Pancreas (tissue), 10 donors: ENCODE measurements at places on chromosomes 1 and 21. TPM values are rescaled to one million over a fixed set of nuclear protein-coding genes. Genes with fewer than 3 reads are reported as not detected.

ABL2 gene
- total RNA-seq = 8.0 TPM

- no peak for DNase-seq
Measured at GRCh38 chr1:168408884-168409283, 128.2 kb downstream of the TBX19 start.

DNA sequence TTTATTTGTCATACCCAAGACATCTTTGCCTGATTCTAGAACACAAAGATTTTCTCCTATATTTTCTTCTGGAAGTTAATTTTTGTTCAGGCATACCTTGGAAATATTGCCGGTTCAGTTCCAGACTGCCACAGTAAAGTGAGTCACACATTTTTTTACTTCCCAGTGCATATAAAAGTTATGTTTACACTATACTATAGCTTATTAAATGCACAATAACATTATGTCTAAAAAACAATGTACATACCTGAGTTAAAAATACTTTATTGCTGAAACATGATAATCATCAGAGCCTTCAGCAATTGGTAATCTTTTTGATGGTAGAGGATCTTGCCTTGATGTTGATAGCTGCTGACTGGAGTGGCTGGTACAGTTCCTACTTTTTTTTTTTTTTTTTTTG is 10.0 kb downstream of the SMCP start:
- no peak for DNase-seq

GRCh38 chr1:10768552-10768951 is 27.9 kb downstream of the CASZ1 start:
- DNase-seq = no peak

- no peak for DNase-seq
Measured at GRCh38 chr1:45622524-45623394, 1.1 kb downstream of the CCDC17 start.

GRCh38 chr1:11339346-11340232 is 66.6 kb downstream of the UBIAD1 start:
- peak; percentile 23 for DNase-seq

DNA sequence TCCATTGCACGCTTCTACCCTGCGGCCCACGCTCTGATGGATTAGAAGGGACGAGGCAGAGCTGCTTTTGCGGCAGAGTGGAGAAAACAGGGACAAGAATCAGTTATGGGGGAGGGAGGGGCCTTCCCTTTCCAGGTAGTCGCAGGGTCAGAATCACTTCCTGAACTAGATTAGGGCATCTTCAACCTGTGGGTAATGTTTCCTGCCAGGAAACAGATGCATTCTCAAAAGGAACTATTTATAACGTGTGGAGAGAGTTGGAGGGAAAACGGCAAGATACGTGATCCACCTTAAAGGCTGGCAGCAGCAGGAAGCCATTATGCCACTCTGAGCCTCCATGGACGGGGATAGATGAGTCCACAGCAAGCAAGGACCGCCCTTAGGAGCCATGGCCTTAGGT is 59.9 kb upstream of the CNTN2 start:
- no peak for DNase-seq

GRCh38 chr1:93678946-93679480 is 2.6 kb downstream of the BCAR3 start:
- DNase-seq = no peak

GRCh38 chr1:61079898-61080336 is 2.4 kb upstream of the NFIA start:
- peak; percentile 77 for DNase-seq

DNA sequence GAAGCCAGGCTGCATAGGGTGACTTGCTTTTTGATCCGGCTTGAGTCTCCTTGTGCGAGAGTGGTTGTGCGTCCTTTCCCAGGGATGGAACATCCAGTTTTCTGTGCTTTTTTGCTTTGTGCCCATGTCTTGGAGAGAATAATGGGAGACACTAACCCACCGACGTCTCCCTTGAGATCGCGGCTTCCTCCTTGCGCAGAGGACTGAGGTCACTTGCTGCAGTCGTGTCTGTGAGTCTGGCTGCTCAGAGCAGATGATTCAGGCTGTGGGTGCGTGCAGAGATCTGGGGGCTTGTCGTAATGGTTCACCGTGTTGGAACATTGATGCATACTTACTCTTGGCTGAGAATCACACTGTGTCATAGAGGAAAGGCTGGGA is 164.5 kb upstream of the CACNA1E start:
- DNase-seq = no peak
